AG09309 (cell line): ENCODE measurements at places on chromosomes 5 and 9.

DNA sequence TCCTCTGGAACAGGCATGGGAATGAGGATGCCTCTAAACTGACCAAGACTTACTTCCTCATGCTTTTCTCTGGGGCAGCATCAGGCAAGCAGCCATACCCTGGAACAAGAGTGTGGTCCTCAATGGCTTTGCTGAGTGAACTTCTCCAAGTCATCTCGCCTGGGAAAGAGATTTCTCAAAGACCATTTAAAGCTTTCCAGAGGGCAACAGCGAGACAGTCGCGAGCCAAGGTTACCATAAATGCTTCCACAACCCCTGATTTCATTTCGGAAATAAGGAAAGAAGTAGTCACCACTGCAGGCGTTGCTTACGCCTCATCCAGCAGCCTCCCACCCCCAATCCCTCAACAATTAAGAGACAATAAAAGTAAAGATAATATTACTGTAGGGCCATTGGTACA, 1.1 kb upstream of the SNCAIP start:
- no peak for DNase-seq

DNA sequence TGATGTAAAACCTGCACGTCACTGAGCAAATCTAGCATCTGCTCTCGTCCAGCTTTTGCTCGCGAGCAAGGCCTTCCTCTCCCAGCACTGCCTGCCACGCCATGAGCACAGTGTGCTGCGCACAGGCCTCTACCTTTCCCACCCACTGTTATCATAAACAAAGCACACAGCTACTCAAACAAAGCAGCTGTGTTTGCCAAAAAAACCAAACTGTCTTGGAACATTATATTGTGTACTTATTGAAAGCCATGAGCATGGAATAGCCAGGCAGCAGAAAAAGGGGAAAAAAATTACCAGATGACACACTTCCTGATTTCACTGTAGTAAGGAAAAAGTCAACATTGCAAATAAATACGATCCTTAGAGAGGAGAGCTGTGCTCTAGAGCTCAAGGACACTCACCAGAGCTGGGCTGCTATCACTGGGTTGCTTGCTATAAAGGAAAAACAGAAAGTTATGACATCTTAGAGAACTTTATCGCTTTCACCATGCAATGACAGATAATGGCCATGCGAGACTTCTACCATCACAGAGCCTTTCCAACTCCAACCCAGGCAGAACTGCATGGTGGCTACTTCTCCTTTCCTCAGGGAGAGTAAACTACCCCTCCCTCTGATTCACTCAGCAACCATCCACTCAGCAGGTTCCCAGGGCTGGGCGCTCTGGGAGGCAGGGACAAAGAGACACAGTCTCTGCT, 69.6 kb downstream of the EPB41L4B start:
- no peak for DNase-seq

GRCh38 chr5:180082633-180083420, 11.3 kb upstream of the RNF130 start:
- DNase-seq, result no peak

DNA sequence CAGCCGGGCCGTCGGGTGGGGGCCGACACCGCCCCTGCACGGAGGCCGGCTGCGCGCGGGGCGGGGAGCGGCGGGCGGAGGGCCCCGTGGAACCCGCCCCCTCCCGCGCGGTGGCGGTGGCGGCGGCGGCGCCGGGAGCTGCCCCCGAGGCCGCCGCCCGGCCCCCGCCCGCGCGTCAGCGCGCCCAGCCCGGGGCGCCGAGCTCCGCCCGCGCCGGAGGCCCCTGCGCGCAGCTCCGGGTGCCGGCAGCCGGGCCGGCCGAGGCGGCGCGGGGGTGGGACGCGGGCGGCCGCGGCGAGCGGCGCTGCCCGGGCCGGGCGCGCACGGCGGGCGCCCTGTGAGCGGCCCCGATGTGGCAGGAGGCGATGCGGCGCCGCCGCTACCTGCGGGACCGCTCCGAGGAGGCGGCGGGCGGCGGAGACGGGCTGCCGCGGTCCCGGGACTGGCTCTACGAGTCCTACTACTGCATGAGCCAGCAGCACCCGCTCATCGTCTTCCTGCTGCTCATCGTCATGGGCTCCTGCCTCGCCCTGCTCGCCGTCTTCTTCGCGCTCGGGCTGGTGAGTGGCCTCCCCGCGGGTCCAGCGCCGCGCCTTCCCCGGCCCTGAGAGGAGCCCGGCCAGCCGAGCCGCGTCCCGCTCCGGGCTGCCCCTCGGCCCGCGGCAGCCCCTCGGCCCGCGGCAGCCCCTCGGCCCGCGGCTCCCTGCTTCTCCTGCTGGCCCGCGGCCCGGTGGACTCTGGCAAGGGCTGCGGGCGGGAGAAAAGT, at the start of gene ADCY2:
Gene ADCY2, plus strand, starts transcription at position 192 of the 766 bp plus-strand sequence. Its CDS starts 159 bp downstream, at position 351.
- DNase-seq, result no peak

- peak; percentile 2 for DNase-seq
Measured at GRCh38 chr5:103800741-103801495, 238.3 kb upstream of the NUDT12 start.

DNA sequence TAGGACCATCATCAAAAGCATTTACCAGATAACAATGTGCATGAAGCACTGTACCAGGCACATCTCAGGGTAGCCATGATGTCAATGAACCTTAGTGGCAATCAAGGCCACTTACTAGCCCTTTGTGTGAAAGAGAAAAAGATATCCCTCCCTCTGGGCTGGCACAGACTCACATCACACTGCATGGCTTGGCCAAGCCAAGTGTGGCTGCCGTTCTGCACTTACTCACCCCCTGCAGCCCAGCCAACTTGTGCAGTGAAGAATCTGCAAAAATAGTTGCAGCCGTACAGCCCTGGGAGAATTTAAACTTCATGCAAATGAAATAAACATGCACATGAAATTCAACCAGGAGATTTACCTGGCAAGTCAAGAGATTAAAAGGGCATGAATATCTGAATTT, 333.5 kb downstream of the DEPDC1B start:
- DNase-seq, result no peak

DNA sequence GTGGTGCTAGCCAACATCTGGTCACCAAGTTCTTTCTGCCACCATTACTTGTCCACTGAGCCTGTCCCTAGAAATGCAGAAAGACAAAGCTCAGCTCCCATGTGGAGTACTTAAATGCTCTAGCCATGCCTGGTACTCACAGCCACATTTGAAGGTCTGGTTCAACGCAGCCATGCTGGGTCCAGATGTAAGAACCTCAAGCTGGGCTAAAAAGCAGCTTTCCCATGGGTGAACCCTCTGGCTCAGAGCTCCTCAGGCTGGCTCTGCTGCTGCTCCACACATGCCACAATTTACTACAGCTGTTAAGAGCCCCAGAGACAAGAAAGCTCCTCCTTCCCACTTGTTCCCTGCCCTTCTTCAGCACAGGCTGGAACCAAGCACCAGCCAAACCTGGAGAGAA, 97.1 kb upstream of the LRRTM2 start:
- DNase-seq, result no peak

DNA sequence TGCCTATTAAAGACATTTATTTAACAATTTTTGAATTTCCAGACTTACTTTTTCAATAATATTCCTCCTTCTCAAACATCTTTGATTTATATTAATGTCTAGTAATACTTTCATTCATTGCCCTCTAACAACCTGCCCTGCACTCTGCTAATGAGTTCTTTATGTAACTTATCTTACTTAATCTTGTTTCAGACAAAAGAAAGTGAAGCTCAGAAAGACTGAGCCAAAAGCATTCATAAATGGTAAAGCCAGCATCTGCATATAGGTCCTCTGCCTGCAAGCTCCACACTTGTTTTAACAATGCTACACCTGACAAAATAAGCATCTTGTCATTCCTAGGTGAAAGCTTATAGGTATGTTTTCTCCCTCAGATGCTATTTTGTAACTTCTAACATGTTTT, 2.4 kb upstream of the TNPO1 start:
- no peak for DNase-seq

DNA sequence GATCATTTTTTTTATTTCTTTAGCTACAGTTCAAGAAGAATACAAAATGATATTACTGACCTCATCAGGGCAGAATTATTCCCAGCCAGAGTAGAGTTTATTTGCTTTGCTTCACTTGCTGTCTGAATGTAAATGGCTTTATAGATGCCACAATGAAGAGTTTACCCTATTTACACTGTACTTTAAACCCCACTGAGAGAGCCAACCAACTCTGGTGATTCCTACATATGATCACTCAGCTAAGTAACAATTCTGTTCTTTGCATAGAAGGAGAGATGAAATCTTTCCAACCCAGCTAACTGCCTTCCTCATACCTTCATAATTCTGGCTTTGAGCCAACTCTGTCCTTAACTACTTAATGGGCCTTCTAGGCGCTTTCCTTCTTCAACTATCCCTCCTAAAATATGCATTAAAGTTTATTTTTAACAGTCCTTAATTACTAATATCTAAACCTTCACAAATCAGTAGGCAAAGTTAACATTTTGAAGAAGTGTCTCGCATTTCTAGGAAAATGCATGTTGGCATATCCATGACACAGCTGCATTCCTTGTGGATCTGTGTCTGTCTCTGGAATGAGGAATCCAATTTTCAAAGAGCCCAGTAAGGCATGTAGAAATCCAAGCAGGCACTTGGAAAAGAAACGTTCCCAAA, 284.8 kb upstream of the GRAMD2B start:
- DNase-seq, result no peak

DNA sequence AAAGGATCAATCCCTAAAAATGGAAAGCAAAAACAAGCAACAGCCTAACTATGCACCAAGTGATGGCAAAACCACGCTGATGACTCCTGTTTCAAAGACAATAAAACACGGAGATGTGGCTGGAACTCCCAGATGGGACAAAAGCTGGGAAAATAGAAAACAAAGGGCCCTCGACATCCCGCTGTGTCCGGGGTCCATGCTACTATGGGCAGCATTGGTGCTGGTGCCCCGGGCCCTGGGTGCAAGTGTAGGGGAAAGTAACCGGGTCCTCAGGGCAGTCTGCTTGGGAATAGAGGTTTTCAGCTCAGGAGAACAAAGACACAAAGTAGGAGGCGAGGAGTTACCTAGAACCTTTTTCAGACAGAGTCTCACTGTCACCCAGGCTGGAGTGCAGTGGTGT, 46.1 kb downstream of the MRPL36 start:
- no peak for DNase-seq

DNA sequence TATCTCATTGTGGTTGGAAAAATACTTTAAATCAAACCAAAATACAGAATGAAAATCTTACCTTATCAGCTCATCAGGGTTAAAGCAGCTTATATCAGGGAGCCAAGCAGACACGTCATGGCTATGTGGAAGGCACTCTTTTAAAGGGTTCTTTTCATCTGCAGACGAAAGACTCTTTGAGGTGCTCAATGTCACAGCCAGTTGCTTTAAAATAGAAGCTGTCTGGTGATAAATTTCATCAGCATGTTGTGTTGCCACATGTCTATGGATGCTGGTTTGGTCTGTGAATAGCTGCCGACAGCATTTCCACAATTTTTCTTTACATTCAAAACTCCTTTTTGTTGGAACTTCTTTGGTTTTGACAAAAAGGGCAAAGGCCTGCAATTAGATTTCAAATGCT, 7.5 kb downstream of the TSTD2 start:
- no peak for DNase-seq

- no peak for DNase-seq
Measured at GRCh38 chr5:52356311-52356918, 431.3 kb upstream of the ITGA1 start.

- no peak for DNase-seq
Measured at GRCh38 chr9:107239474-107239873, 43.6 kb upstream of the RAD23B start.

DNA sequence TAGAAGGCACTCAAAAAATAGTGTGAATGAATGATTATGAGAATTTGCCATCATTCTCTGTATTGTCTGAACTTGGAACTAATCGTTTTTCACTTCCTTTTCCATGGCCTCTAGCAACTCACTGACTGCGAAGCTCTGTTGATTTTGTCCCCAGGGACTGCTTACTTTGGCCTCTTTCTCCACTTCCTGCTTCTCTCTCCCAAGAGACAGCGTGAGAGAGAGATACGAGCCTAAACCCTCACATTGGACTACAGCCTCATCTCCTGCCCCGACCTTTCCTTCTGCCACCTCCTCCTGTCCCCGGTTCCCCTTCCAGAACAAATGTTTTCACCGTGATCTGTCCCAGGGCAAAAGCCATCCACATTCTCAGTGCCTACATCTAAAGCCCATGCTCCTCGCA, 300.8 kb upstream of the PANK3 start:
- DNase-seq, result no peak

DNA sequence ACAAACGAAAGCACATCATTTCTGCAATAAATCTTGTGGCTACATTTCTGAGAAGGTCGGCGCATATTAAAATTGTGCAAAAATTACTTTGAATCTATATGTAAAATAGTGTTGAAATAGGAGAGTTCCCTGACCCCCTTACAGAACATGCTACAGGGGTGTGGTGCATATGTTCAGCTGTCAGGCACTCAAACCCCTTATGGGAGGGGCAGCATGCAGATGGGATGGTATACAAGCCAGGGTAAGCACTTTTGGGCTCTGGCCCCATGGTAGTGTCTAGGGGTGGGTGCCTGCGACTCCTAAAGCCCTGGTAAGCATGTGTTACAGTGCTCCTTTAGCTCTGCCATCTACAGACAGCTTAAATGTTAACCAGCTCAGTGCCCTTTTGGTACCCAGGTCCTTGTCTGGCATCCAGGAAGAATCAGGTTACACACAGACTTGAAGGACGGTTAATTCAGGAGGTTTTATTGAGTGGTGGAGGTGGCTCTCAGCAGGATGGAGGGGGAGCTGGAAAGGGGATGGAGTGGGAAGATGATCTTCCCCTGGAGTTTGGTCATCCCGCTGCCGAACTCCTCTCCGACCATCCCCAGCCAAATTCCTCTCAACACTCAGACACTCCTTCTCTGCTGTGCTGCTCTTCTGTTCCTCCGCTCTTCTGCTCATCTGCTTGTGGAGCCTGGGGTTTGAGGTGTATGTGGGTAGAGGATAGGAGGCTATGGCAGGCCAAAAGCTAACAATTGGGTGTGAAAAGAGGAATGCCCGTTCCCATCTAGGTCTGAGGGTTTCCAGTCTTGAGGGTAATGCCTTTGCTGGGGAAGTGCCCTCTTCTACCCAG, 84.6 kb upstream of the RASEF start:
- DNase-seq, result no peak

- DNase-seq, result no peak
Measured at GRCh38 chr9:89622933-89623861, 18.4 kb downstream of the GADD45G start.

DNA sequence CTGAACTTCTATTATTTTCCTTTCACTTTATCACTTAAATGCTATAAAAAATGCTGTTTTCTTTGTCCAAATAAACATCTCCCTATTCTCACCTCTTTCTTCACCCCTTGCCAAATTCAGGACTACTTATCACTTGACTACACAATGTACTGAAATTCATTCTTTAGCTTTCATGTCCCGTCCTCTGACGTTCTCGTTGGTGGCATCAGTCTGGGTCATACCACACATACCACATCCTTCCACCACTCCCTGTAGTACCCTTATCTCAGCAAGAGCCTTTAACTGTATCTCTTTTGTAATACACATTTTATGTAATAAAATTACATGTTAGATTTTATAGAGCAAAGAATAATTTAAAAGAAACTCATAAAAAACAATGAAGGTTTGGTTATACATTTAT, 231.1 kb upstream of the PAPPA start:
- no peak for DNase-seq

- no peak for DNase-seq
Measured at GRCh38 chr5:3326841-3327232, 268.8 kb upstream of the IRX1 start.
